Cardiac muscle cell (in vitro differentiated cells and primary cell): ENCODE measurements at places on chromosomes 5 and 9. TPM values are rescaled to one million over a fixed set of nuclear protein-coding genes. Genes with fewer than 3 reads are reported as not detected.

DNA sequence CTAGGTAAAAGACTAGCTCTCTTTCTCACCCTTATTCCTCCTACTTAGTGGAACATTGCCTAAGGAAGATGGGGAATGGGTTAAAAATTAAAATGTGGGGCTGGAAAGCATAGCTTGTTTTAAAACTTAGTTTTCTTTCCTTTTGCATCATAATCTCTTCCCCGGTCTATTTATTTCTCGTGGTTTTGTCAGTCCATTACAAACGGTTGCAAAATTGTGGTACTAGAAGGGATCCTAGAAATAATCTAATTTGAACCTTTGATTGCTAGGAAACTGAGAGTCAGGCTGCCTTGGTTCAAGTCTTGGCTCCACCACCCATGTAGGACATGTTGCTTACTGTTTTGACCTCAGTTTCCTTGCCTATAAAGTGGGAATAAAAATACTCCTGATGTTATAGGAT lies 1.3 kb downstream of the IL31RA start:
- DNase-seq = no peak

NPR3 gene
- 0.23 and 1.6 TPM in 2 replicates for polyA plus RNA-seq

DNA sequence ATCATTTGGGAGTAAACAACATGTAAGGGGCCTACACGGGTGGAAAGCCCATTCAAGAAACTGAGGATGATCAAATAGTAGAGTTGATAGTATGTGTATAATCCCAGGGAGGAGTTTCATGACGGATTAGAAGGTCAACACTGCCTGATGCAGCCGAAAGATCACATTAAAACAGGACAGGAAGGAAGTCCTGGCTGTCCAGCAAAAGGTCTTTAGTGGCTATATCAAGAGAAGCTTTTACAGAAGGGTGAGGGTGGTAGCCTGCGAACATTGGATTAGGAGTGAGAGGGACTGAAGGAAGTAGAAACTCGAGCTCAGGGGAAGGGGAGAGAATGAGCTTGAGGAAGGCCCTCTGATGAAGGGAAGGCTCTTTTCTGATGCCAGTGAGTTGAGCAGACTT lies 36.0 kb downstream of the DOCK8 start:
- DNase-seq = no peak

DNA sequence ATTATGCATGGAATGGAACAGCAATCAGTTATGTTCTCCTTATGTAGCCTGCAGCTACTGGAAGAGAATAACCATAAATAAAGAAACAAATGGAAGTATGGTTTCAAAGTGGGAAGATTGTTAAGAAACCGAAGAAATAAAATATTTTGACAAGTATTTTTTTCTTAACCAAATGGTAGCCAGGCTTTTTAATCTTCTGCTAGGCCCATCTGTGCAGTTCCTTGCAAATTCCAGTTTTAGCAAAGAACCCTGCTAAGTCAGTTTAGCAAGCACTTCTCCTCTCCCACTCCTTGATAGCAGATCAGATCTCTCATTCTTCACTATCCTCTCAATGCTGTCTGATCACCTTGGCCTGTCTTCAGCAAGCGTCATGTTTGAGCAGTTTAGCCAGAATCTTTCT lies 111.1 kb upstream of the PRDM9 start:
- DNase-seq = no peak

DNA sequence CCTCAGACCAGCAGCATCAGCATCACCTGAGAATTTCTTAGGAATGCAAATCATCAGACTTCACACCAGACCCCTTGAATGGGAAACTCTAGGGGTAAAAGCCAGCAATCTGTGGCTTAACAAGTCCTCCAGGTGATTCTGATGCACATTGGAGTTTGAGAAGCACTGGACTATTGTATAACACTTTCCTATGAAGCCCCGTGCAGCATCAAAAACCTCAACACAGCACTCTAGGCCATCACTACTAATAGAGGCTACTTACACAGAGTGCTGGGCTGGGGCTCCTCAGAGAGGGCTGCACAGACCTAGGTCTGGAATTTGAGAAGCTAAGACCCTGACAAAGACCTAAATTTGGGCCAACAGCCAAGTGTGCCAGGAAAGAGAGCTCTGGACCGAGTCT lies 95.7 kb upstream of the ARAP3 start:
- no peak for DNase-seq

DNA sequence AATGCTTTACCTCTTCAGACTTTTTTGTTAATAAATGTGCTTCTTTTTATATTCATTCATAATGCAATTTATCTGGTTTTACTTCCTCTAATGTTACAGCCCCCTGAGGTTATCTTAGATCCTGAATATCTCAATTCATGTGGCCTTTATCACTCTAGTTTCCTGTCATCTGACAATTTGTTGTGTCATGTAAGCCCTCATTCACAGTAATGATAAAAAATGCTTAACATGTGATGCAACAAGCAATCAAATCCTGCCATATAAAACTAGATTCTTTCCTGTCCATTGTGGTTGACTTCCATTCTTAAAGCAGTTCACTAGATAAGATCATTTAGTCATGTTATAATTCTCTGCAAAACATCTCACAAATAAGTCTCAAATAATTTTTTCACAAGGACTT lies 991.2 kb upstream of the ACO1 start:
- no peak for DNase-seq

DNA sequence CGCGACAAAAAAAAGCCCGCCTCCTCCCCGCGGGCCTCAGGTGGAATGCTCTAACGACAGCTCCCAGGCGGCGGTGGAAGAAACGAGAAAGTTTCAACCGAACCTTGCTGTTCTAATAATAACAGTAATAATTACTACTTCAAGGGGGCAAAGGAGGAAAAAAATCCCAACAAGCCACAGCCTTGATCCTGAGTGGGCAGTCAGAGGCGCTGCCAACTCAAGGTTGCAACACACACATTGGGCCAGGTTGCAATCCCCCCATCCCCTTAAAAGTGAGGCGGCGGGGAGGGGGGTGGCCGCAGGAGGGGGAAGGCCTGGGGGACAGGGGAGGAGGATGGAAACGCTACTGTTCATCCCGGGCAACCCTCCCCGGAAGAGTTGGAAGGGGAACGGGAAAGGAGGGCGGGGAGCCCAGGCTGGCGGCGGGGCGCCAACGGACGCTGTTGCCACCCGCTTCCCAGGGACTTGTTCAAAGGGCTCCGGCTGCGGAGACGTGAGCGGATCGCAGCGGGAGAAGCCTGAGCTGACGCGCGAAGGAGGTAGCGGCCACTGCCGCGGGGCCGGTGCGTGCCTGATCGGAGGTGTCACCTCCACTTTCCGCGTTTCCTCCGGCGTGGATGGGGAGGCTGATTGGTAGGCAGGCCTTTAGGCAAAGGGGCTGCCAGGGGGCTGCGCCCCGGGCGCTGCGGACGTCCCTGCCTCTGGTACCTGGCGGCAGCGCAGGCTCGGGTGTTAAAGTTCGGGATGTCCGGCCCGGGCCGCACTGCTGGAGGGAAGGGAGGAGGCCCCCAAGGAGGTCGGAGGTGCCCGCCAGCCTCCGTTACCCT lies 647 bp downstream of the SMARCA2 start:
- peak; percentile 76 for DNase-seq

DNA sequence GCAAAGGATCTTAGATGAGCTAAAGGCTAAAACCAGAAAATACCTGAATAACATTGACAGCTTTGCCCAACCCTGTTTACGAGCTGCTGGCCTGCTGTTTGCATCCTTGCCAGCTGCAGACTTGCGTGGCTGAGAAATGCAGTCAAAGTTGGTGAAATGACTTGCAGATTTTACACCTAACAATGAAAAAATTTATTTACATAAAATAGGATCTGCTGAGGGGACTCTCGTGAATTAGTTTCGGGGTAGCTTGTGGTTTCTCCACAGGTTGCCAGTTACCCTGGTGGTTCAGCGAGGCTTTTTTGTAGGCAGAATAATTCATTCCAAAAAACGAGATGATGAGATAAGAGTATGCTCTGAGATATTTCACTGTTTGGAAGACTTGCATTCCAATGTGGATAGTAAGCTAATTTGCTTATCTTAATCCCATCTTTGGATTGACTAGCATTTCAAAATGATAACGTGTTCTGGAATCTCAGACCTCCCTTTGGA lies 65.7 kb upstream of the FANCC start:
- peak; percentile 10 for DNase-seq

- no peak for DNase-seq
Observed at GRCh38 chr9:114694146-114694545, 12.2 kb upstream of the TEX48 start.

UCK1 gene
- 45.4 and 48.8 TPM in 2 replicates for polyA plus RNA-seq

DNA sequence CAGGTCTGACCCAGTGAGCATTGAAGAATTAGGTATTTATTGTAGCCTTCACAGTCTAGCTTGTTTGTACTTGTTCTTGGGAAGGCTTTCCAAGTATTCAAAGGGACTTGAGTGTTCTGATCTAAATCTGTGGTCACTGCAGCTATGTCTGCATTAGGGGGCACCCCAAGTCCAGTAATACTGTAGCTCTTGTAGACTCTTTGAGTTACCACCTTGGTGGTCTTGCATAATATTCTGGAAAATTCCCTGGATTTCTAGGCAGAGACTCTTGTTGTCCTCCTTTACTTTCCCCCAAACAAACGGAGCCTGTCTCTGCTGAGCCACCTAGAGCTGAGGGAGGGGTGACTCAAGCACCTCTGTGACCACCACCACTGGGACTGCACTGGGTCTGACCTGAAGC lies 149.5 kb upstream of the DHFR start:
- DNase-seq = peak; percentile 9

GRCh38 chr5:33524476-33524875 lies 83.7 kb downstream of the TARS1 start:
- no peak for DNase-seq

SLCO4C1 gene
- not detected in 2 replicates for polyA plus RNA-seq

- no peak for DNase-seq
Observed at GRCh38 chr9:22169243-22169642, 160.1 kb upstream of the CDKN2B start.

BARHL1 gene
- not detected in 2 replicates for polyA plus RNA-seq

NTMT1 gene
- polyA plus RNA-seq = 77.6 and 86.0 TPM in 2 replicates

DNA sequence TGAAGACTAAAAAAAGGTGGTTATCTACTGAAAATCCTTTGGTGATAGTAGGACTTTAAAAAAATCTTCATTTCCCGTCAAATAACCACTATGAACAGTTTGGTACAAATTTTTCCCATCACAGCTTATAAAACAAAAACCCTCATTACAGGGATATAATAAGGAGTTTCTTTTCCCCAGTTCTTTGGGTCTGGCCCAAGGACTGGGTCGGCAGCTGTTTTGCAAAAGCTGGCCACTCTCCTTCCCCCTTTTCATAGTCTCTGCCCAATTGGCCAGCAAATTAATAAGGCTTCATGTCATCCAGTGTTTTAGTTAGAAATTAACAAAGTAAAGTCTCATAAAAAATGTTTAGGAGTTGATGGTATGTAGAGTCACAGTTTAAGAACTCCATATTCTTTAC lies 47.0 kb upstream of the PDE8B start:
- no peak for DNase-seq

GRCh38 chr5:172403189-172403796 lies 51.0 kb downstream of the SH3PXD2B start:
- DNase-seq = peak; percentile 96

DNA sequence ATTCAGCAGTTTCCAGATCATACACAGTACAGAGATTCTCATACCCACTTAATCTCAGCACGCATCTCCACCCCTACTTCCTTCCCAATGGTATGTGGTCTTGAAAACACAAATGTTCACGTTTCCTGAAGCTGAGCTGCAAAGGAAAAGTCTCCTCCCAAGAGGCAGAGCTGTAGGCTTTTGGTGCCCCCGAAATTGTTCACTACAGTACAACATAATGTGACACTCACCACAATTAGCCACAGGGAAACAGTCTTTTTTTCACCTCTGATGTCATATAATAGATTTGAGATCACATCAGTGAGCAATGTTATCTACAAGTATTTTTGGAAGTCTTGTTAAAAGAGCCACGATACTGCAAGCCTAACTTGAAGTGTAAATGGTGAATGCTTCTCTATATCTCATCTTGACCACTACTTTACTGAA lies 40.2 kb downstream of the NFIB start:
- DNase-seq = no peak

- no peak for DNase-seq
Observed at GRCh38 chr9:9973062-9973461, 639.7 kb downstream of the PTPRD start.

GRCh38 chr5:82534986-82535385 lies 256.8 kb upstream of the RPS23 start:
- peak; percentile 13 for DNase-seq

DNA sequence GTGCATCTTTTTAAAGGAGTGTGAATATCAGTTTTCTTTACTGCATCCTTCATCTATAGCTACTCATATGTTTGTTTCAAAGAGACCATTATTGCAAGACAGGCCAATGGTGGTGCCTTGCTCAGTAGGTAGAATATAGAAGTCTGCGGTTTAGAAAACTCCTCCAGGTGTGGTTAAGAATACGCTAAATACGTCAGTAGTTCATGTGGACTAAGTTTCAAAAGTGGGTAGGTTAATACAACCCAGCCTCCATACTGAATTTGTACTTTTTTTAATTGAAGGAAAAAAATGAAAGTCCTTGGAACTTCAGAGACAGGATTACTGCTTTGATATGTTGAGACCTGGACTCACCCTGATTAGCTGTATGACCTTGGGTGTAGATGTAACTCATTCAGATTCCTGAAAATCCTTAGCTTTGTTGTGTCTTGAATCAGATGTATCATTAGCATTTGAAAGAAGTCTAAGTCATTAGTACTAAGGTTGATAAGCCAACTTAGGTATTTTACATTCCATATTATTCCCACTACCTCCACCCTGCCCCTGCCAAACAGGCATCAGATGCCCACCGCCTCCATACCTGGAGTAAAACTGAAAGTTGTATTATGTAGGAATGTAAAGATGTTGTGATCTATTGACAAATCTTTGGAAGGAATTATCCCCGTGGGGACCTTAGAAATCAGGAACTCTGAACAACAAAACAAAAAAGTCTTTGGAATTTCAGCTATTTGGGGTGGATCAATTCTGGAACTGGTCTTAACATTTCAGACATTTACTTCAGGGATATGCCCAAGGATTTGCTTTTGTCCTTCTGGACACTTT lies 6.1 kb downstream of the BASP1 start:
- no peak for DNase-seq

NUTM2G gene
- 0.40 and 0.91 TPM in 2 replicates for polyA plus RNA-seq

ISL1 gene
- polyA plus RNA-seq = 8.5 and 11.2 TPM in 2 replicates
